ENCODE measurements at places on chromosomes 11 and 22.

- DNase-seq, result no peak
Measured at GRCh38 chr11:62266558-62266957, 3.4 kb upstream of the SCGB2A2 start.

DNA sequence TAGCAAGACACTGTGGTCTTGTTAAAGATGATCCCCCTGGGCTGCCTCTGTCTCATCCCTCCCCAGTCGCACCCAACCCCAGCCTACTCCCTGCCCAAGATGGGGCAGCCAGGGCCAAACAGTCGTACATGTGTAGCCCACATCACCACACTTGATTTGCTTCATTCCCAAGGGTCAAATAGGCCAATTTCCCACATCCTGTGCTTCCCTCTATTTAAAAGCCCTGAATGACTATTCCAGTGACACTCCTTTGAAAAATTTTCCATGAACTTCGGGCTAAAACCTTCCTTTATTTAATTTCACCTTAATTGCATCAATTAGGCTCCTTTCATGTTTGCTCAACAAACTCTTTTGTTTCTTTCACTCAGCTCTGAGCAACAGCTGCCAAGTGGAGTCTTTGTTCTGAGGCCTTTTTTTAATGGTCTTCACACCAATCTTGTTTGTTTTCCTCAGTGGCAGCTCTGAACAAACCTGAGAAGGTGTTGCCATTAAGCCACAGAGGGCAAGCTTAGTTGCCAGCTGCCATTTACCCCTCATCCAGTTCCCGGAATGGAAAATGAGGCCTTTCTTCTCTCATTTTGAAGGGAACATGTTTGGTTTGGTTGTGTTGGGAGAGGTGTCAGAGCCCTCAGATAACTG lies 126.9 kb downstream of the APIP start:
- no peak for DNase-seq

GRCh38 chr11:112581747-112582146 lies 321.1 kb upstream of the PLET1 start:
- no peak for DNase-seq

DNA sequence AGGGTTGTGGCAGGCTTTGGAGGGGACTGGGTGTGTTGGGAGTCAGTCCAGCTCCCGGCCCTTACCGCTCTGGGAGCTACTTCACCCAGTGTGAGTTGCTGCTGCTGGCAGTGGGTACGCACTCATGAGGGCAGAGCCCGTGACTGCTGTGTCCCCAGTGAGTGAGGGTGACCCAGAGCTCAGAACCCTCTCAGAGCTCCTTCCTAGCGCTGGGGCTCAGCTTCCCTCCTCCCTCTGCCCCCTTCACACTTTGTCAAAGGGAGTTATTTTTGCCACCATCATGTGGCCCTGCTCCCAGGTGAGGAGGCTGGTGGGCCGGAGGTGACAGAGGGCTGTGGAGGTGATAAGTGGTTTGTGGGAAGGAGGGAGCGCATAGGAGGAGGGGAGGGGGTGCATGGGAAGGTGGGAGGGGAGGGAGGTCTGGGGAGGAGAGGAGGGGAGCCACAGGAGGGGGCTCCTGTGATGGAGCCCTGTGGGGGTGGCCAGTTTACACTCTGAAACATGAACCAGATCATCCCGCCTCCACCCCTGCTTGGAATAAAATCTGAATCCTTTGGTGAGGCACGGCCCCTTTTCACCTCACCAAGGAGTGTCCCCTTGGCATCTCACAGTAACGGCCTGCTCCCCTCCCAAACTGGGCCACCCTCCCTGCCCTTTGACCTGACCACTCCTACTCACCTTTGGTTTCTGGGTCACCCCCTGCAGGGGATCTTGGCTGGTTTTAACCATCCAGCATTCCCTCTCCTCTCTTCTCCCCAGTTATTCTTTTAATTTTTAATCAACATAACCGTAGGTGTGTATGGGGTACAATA lies 9.9 kb downstream of the NDUFV1 start:
- DNase-seq, result no peak

DNA sequence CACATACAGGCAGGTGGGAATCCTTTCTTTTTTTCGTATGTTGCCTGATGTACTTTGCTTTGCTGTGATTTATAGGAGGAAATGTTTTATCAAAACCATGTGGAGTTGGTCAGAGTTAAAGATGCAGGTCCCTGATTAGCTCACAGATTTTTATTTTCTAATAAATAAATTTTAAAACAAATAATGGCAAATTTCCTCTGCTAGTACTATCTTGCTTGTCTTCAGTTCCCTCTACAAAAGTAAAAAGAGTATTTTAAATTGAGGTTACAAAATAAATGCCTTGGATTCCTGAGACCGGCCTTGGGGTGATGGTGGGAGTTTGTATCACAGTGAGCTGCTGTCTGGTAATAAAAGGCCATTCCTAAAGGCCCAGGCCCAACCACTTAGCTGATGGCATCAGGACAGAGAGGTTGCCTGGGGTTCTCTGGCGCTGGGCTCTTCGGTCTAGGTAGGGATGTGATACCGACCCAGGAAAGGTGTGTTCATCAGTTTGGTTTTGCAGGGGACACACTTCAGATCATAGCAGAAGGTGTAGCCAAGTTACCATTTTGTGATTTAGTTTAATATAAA lies 129.0 kb downstream of the TBC1D22A start:
- DNase-seq, result no peak

DNA sequence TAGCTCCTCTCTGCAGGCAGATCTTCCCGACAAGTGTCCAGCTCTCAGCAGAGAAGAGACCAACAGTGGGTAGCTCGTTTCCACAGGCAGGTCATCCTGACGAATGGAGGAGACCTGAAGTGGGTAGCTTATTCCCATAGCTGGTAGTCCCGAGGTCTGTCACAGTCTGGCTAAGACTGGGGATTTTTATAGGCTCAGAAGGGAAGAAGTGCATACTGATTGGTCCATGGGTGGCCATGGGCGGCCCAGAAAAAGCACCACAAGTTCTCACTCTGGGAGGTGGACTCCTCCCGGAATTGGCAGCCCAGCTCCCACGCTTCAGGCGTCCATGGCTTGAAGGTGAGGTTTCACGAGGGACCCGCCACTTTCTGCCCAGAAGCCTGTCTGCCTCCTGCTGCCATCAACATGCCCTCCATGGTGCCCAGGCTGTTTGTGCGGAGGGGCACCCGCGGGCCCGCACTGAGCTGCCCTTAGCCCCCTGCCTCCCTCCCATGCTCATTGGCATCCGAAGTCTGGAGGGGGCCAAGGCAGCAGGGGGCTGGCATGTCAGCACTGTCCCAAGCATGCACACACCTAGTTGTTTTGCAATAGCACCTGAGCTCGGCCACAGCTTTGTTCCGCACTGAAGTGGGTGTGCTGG lies 9.9 kb upstream of the MAP6 start:
- no peak for DNase-seq

- DNase-seq, result no peak
Measured at GRCh38 chr11:96259134-96259830, 83.7 kb downstream of the MAML2 start.

DNA sequence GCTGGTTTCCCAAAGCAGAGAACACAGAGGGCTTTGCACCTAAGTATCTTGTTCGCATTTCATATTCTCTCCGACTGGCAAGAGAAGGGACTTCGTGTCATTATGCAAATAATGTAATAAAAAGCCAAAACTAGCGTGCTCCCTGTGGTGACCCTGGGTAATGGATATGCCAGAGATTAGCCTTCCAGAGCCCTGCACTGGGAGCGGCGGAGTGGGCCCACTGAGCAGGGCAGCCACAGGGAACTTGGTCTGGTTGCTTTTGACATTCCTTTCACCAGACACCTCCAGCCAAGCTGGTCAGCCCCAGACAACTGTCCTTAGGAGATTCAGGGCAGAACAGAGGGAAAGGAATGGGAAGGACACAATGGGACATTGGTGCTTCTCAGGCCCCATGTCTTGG lies 56.1 kb downstream of the FLI1 start:
- DNase-seq, result no peak

GRCh38 chr11:74546752-74547151 lies 45.6 kb upstream of the POLD3 start:
- DNase-seq, result no peak

DNA sequence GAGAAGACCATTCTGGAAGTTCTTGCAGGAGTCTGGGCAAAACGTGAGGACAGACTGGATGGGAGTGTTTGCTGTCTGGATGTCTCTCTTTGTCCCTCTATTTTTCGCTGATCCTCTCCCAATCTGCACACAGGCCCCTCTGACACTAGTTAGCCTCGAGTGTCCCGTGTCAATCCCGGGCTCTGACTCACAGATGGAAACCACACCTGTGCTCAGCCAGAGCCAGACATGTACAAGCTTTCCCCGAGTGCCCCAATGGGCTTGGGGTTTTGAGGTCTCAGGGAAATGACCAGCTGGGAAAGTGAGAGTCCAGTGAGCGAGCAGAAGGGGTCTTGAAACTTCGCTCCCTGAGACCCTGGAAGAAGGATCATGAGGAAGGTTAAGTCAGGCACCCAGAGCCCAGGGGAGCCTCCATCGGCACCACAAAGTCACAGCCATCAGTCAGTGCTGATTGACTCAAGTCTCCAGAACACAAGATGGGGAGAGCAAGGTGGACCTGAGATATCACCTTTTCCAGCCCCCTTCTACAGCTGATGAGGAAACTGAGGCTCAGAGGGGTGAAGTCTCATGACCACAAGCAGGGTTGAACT lies 13.9 kb downstream of the APOL2 start:
- DNase-seq, result no peak

DNA sequence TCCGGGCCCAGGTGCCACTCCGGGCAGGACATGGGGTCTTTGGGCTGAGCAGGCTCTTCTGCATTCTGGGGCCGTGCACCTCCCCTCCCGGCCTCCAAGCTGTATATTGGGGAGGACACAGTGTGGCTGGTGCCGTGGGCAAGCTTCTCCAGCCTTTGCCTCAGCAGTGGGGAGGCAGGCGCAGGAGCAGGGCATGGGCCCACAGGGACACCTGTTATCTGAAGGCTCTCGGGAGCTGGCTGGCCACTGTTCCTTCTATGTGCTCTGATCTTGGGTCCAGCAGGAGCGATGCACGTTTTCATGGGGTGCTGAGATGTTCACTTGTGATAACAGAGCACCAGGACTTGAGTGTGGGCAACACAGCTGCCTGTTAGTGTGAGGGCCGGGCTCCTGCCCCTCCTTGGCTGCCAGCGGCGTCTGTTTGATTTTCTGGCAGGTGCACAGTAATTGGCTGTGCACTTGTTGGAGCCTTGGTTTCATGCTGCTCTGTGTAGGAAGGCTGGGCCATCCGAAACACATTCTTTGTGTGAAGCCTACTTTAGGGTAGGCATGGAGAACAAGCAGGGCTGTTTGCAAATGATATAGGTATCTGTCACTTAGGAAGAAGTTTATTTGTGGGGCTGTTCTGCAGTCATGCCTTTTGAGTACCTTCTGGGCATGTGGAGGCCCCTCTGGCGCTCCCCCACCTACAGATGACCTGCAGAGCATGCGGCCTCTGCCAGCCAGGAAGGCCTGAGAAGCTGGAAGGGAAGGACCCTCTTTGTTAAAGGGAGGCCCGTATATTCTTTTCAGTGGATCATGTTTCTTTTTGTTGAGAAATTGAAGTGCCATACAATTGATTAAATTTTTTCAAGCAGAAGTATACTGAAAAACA lies 201.5 kb downstream of the TBC1D22A start:
- DNase-seq, result no peak

DNA sequence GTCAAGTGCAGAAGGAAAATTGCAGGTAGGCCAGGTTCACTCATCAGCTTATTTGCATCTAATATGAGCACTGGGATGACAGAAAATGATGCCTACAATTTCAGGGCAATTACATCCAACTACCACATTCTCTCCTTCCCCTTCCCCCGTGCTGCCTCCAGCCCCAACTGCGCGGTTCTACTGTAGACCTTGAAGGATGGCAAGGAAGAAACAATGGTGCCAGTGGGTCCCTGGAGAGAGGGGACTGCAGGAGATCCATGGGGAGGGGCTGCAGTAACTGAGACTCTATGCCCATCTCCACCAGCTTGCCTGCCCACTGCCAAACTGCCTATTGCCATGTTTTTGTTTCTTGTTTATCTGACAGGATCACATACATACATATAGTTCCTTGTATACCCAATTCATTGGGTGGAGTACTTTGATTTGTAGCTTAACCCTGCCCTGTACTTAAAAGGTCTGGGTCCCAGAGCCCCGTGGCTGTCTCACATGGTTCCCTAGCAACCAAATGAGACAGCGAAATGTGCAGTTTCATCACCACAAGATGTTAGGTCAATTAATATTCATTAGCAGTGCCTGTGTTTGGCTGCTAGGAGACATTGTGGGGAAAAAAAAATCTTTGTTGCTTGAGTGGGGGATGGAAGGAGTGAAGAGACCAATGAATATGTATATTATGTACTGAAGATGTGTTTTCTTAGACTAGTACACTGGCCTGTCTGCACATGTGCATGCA lies 253.5 kb upstream of the PLET1 start:
- DNase-seq, result no peak

DNA sequence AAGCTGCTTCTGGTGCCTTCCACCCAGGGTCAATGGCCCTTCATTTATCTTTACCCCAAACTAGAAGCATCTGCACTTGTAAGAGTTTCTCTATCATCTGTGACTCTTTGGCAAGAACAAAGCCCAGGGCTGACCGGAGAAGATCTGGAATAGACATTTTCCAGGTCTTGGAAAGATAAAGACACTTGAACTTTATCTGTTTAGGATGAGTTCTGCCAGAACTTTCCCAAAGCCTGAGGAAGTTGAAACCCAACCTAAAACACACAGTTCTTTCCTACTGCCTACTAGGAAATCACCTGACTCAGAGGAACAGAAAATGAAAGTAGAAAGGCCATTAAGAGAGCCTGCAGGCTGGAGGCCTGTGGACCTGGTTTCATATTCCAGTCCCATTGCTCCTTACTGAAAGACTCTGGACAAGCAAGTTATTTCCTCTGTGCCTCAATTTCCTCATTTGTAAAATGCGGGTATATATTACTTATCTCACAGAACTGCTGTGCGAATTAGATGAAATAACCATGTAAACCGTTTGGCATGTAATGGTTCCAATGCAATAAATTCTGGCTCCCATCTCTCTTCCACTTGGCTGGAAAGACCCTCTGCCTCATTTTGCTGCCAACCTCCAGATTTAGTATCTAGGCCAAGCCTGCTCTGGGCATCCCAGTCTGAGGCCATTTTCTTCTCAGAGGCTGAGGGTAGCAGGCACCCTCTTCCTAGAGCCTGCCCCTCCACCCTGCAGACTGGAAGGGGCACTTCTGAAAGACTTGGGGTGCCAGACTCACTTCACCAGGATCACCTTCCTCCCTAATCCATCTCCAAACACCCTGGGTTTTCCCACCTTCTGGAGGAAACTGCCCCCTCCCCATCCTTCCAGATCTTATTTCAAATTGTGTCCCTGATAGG lies 1.2 kb downstream of the UBE2L6 start:
- DNase-seq, result no peak

DNA sequence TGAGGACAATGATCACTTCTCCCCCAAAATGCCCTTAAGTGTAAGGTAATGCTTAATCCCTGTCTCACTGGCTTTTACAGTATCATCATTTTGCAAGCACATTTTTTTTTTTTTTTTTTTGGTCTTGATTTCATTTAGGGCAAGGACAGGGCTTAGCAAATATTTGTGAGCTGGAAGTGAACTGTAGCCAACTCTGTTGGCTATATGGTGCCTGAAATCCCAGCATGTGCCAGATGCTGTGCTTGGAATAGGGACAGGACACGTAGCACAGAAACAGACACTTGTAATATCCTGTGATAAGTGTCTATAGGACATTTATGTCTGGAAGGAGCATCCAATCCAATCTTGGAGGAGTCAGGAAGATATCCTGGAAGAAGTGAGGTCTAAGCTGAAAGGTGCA lies 198.3 kb downstream of the NAV2 start:
- DNase-seq, result no peak
